Progenitor cell of endocrine pancreas (in vitro differentiated cells): ENCODE measurements at places on chromosomes 16 and 17.

GRCh38 chr17:38361694-38362465 lies 10.2 kb downstream of the SOCS7 start:
- no peaks in the 10 kb centered on the region for H3K27me3 ChIP-seq
- no peak overlapping the region for H3K27ac ChIP-seq
- H3K4me1 ChIP-seq = peaks cover 8% of the 10 kb centered on the region
- peaks cover 3% of the 10 kb centered on the region for H3K36me3 ChIP-seq

DNA sequence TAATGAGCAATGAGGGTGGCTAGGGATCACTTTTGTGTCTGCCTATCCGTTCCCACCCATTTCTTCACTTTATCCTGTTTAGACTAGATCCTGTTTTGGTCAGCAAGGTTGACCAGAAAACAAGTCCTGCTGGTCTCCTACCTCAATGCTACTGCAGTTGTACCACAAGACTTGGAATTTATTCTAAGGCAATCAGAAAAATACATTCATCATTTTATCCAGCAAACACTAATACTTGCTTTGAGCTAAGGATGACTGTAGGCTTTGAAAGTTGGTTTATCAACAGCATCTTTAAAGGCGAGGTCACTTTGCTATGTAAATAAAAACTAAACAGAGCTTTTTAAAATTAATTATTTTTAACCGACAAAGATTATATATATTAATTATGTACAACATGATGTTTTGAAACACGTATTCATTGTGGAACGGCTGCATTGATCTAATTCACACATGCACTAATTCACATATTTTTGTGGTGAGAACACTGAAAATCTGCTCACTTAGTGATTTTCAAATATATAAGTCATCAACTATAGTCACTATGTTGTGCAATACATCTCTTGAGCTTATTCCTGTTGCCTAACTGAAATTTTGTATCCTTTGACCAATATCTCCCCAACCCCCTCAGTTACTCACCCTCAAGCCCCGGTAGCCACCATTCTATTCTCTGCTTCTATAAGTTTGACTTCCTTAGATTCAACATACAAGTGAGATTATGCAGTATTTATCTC lies 125.9 kb upstream of the HS3ST3A1 start:
- no peak overlapping the region for H3K27ac ChIP-seq
- no peaks in the 10 kb centered on the region for H3K36me3 ChIP-seq
- no peaks in the 10 kb centered on the region for H3K27me3 ChIP-seq
- H3K4me3 ChIP-seq = no peak overlapping the region

DNA sequence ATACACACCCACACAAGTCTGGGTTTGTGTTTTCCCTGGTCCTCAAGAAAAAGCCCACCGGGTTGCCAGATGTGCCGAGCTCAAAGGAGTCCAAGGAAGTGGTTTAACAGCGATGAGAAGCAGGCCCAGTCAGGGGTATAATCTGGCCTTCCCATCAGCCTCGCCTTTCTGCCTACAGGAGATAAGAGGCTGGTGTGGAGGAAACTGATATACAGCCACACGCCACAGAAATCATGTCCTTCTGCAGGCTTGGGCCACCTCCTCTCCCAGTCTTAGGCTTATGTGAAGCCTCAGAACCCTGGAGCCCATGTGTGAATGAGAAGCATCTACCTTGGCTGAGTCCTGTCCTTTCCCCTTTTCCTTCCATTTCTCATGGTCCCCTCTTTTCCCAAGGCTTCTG lies 43.6 kb upstream of the MMP2 start:
- H3K27ac ChIP-seq = no peak overlapping the region
- DNase-seq = no peak
- H3K27me3 ChIP-seq = peaks cover 15% of the 10 kb centered on the region
- no peaks in the 10 kb centered on the region for H3K36me3 ChIP-seq
- H3K4me1 ChIP-seq = peaks cover 15% of the 10 kb centered on the region
- no peak overlapping the region for H3K4me3 ChIP-seq

- H3K27ac ChIP-seq = peak overlapping the region; percentile 91
- peaks cover 74% of the 10 kb centered on the region for H3K36me3 ChIP-seq
- no peak for DNase-seq
- no peak overlapping the region for H3K4me3 ChIP-seq
Observed at GRCh38 chr17:37698132-37698910, 46.5 kb downstream of the HNF1B start.

GRCh38 chr17:36849871-36850348 lies 87.4 kb upstream of the LHX1 start:
- no peak for DNase-seq
- H3K36me3 ChIP-seq = no peaks in the 10 kb centered on the region
- H3K4me1 ChIP-seq = peaks cover 23% of the 10 kb centered on the region
- H3K27me3 ChIP-seq = peaks cover 11% of the 10 kb centered on the region
- H3K4me3 ChIP-seq = no peak overlapping the region

DNA sequence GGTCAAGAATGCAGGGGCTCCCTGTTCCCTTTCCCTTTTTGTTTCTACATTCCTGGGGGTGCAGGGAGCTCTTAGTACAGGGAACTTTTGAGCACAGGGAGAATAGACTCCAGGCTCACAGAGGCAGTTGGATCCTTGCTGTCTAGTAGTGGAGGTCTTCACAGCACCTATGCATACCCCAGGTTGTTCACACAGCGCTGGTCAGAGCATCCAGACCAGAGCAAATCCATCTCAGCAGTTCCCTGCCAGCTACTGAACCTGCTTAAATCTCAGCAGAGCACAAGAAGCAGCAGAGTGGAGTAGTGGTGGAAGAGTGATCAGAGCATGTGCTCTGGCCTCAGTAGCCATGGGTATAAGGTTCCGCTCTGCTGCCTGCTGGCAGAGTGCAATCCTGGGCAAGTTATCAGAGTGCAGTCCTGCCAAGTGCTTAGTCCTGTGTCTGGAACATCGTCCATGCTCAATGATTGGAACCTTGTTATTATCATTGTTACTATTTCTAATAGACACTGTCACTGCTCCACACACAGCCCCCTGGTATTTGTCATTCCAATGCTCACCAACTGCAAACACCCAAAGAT lies 220.4 kb downstream of the CBLN1 start:
- no peak overlapping the region for H3K27ac ChIP-seq
- no peak for DNase-seq
- H3K36me3 ChIP-seq = no peaks in the 10 kb centered on the region
- no peak overlapping the region for H3K4me3 ChIP-seq
- peaks cover 9% of the 10 kb centered on the region for H3K27me3 ChIP-seq

DNA sequence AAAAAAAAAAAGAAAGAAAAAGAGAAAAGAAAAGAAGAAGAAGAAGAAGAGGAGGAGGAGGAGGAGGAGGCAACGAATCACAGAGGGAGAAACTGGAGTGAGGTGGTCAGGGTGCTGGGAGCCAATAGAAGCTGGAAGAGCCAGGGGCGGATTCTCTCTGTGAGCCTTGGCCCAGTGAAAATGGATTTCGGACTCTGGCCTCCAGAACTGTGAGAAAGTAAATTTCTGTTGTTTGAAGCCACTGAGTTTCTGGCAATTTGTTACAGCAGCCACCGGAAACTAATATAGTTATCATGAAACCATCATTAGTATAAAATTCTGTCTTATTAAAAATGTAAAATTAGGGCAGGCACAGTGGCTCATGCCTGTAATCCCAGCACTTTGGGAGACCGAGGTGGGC lies 27.7 kb upstream of the WFIKKN2 start:
- H3K4me1 ChIP-seq = peaks cover under 1% of the 10 kb centered on the region
- H3K4me3 ChIP-seq = no peak overlapping the region
- H3K27ac ChIP-seq = no peak overlapping the region
- DNase-seq = no peak
- no peaks in the 10 kb centered on the region for H3K36me3 ChIP-seq

DNA sequence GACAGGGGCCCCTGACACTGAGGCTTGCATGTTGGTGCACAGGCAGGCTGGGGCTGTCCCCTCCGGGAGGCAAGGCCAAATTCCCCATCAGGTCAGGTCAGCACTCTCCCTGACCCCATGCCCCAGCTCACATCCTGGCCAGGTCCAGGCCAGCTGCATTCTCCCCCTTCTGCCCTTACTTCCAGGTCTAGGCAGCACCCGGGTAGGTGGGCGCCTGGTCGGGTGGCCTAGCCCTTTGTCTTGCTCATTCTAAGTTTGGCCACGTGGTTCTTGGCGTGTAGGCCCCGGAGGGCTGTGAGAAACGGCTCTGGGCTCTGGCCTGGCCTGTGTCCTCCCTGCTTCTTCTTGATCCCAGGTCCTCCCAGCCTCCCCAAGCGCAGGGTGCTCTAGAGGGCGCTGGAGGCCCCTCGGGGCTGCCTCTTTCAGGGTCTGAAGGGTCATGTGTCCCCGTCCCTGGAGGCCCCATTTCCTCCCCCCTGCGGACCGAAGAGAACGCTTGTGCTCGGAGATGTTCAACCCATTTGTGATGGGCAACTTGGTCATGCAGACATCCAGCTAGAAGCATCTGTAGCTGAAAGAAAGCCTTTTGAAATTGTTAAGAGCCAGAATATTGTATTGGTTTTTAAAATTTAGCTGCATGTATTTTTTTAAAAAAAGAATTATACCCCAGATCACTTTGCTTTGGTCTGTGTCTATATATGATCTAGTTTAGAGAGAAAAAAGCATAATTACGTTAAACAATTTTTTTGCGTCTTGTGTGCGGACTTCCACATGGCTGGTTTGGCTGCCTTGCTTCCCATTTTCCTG lies 6.7 kb downstream of the BAHCC1 start:
- DNase-seq = no peak
- H3K4me1 ChIP-seq = peaks cover 29% of the 10 kb centered on the region
- H3K27ac ChIP-seq = peak overlapping the region; percentile 67

DNA sequence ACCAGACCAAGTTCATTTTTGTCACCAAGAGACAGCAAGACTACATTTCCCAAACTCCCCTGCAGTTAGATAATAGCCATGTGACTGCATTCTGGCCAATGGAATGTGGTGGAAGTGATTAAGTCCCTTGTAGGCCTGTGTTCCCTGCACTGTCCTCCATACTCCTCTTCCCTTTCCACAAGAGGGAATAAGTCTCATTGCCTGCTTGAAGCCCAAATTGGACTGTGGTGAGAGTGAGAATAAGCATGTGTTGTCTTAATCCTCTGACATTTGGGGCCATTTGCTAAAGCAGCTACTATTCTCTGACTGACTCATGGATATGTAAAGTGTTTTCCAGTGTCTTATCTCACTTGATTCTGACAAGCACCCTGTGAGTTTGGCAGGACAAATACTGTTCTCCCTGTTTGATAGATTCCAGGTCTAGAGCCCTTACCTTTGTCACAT lies 20.7 kb downstream of the PIK3R6 start:
- peak overlapping the region; percentile 64 for H3K27ac ChIP-seq
- no peak for DNase-seq
- H3K27me3 ChIP-seq = no peaks in the 10 kb centered on the region

GRCh38 chr17:41571561-41572434 lies at the start of gene KRT9:
TSS of gene KRT9 (minus strand) at chr17:41572059. CDS start at chr17:41571992, 67 bp downstream.
- H3K27me3 ChIP-seq = peaks cover 46% of the 10 kb centered on the region
- DNase-seq = no peak
- H3K4me1 ChIP-seq = no peaks in the 10 kb centered on the region
- H3K36me3 ChIP-seq = no peaks in the 10 kb centered on the region
- H3K27ac ChIP-seq = no peak within 1 kb of the TSS
- no peak within 1 kb of the TSS for H3K4me3 ChIP-seq

DNA sequence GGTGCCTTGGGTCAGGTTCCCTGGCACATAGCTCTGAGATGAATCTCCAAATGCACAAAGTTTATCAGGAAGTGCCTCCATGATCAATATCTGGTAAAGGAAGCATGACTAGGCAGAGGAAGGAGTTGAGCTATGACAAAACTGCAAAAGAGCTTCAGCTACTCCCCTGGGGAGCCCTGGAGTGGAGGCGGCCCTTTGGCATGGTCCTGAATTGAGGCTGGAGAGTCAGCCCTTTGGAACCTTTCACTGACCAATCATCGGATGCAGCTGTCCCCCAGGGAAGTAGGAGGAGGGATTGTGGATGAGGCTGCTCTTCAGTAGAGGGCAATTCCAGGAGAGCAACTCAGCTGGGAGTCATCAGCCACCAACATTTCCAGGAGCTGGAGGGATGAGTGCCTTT lies 46.1 kb upstream of the NLRP1 start:
- no peaks in the 10 kb centered on the region for H3K4me1 ChIP-seq
- peaks cover 43% of the 10 kb centered on the region for H3K27me3 ChIP-seq
- no peak for DNase-seq
- H3K36me3 ChIP-seq = no peaks in the 10 kb centered on the region

DNA sequence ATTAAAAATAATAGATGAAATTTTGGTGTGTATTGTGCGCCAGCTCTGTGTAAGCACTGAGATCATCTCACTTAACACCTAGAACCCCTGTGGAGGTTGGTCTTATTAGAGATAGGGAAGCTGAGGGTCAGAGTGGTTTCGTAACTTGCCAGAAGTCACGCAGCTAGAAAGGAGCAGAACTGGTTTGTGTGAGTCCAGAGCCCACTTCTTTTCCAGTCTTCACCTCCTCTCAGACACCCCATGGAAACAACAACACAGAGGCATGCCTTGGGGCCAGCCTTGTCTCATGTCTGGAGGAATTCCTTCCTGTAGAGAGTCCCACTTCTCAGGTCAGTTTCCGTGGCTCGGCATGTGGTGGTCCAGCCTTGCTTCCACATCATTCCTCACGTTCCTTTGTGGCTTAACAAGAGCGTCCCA lies 16.5 kb downstream of the YPEL2 start:
- H3K27me3 ChIP-seq = no peaks in the 10 kb centered on the region
- H3K4me1 ChIP-seq = peaks cover 35% of the 10 kb centered on the region
- peaks cover 4% of the 10 kb centered on the region for H3K36me3 ChIP-seq
- peak overlapping the region; percentile 62 for H3K27ac ChIP-seq

DNA sequence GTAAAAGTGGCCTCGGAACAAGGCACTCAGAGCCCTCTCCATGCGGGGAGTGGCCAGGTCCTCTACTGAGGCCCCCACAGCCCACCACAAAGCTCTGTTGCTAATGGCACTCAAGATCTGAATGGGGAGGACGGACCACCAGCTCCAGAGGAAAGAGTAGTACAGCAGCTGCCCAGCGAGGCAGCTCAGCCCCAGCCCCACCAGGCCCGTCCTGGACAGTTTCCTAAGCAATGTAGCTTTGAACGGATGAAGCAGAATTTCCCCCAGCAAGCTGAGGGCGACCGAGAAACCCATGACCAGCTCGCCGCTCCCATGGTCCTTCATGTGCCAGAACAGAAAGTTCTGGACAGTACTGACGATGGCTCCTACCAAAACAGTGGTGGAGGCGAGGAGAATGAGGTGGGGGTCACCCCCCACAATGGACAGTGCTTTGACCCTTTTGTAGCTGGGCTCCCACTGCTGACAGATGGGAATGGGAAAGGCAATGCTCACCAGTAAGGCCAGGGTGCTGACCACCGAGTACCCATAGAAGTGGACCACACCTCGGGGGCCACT lies 1.5 kb downstream of the MFSD6L start:
- H3K36me3 ChIP-seq = peaks cover 4% of the 10 kb centered on the region
- H3K4me1 ChIP-seq = peaks cover 45% of the 10 kb centered on the region
- no peak for DNase-seq
- H3K4me3 ChIP-seq = peak overlapping the region; percentile 58

DNA sequence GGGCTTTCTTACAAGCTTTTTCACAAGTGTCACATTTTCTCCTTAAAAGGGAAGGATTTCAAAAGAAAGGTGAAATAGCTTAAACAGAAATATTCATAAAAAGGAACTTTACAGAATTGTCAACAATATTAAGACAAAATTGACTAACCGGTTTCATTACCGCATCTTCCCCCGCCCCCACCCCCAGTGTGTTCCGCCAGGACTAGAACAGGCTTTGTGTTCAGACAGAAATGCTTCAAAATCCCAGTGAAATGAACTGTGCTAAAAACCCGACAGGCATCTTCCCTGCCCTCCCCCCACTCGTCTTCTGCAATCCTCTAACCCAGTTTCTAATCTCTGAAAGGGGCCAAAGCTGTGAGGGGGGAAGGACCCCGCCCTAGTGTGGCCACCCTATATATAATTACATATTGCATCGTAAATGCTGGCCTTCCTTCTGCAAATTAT lies 990 bp upstream of the ROGDI start:
- no peaks in the 10 kb centered on the region for H3K27me3 ChIP-seq
- H3K36me3 ChIP-seq = peaks cover 10% of the 10 kb centered on the region
- peak overlapping the region; percentile 81 for H3K4me3 ChIP-seq
- DNase-seq = no peak
- H3K4me1 ChIP-seq = peaks cover 6% of the 10 kb centered on the region
